Hepatocyte (in vitro differentiated cells): ENCODE measurements at places on chromosomes 5 and 9. TPM values are rescaled to one million over a fixed set of nuclear protein-coding genes. Genes with fewer than 3 reads are reported as not detected.

The PLAC8L1 gene
- 0.52 and 1.1 TPM in 2 replicates for polyA plus RNA-seq

GRCh38 chr5:130337179-130337888 is 433.1 kb downstream of the CHSY3 start:
- DNase-seq = peak; percentile 36

The BASP1 gene
- 175 and 183 TPM in 2 replicates for polyA plus RNA-seq

DNA sequence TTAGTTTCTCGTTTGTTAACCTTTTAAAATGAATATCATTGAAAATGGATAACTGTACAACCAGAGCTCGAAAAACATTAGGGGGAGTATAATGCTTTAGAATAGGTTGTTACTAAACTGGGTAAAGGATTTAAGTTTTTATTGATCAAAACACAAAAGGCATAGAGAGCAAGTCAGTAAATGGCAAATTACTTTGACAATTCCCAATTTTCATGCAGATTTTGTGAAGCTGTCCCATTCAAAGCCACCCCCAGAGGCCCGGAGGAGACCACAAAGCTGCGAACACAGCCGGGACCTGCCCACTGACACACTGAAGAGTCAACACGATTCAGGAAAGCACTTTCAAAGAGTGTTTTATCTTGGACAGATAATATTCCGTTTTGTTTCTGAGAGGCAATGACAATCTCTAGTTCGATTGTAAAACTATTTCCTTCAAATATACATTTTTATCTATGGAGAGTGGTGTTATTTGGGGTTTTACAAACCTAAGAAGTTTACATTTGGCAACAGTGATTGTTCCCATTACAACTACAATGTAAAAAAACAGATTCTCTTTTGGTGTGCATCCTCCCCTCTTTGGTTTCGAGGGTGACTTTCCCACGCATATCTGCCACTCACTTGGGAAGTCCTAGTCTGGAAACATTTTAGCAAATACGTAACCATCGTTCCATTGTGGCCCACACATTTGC is 182.6 kb upstream of the TBCA start:
- no peak for DNase-seq
